ENCODE measurements at places on chromosomes 2 and 18.

- DNase-seq, result no peak
These were observed 116.5 kb upstream of the FOSL2 start for GRCh38 chr2:28276076-28276618.

DNA sequence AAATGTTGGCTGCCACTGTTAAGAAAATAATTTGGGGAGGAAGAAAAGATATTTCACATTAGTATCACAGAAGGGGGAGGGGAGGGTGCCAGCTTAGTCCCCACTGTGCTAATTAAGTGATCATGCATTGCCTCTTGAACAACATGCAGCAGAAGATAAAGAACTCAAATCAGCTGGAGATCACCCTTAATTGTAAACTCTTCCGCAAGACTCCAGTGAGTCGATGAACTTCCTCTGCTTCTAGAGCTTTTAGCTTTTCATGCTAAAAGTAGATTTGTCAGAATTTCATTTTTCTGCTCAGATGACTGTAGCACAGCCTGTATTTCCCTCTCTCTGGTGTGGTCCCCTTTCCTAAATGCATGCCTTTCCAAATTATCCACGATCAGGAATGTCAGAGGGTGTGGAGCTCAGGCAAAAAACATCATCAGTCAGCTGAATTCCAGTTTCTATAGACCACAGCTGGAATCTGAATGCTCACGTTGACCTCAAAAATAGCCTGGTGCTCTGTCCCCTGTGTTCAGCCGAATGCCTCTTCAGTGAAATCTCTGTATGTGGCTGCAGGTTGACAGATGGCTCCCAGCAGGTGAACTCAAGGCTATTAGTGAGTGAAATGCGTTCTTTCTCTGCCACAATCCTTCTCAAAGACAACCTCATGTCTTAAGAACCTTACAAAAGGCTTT is 156.8 kb upstream of the UNC80 start:
- no peak for DNase-seq

GRCh38 chr2:37551783-37552182 is 119.7 kb downstream of the CDC42EP3 start:
- no peak for DNase-seq

DNA sequence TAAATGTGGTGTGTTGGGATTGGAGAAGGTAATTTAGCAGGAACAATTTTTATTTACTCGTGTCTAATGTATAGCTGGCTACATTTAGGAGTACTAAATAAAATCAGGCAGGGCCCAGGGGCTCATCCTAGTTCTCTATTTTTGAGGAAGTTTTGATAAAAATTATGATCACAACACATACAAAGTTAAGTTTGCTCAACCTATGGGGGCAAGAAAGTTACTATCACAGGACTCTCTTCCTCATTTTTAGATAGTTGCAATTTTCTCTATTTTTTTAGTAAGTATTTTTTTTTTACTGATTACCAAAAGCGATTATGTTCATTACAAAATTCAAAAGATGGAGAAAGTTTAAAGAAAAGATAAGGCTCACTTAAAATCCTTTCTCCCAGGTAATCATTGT is 60.0 kb upstream of the RPE start:
- DNase-seq, result no peak

- DNase-seq, result no peak
These were observed 172.9 kb downstream of the CELF4 start for GRCh38 chr18:37392648-37393047.

DNA sequence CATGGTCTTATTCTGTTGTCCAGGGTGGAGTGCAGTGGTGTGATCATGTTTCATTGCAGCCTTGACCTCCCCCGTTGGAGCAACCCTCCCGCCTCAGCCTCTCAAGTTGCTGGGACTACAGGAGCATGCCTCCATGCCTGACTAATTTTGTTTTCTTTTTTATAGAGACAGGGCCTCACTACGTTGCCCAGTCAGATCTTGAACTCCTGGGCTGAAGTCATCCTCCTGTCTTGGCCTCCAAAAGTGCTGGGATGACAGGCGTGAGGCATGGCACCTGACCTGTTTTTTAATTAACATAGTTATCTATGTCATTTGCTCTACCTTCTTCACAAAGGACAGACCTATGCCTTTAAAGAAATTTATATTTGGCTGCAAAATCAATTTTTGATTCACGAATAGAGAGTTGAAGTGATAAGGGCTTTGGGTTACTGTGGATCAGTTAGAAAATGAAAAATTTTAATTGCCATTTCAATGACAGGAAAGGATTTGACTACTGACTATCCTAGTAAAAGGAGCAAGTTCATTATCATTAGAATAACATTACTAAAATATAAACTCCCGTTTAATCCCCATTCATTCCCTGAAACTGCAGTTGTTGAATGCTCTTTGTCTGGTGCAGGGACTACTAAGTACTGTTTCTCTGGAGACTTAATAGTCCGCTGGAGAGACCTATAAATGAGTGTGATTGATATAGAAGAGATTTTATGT is 3.7 kb downstream of the RNF138 start:
- no peak for DNase-seq

- no peak for DNase-seq
These were observed 90.4 kb upstream of the NOSTRIN start for GRCh38 chr2:168712053-168712452.

DNA sequence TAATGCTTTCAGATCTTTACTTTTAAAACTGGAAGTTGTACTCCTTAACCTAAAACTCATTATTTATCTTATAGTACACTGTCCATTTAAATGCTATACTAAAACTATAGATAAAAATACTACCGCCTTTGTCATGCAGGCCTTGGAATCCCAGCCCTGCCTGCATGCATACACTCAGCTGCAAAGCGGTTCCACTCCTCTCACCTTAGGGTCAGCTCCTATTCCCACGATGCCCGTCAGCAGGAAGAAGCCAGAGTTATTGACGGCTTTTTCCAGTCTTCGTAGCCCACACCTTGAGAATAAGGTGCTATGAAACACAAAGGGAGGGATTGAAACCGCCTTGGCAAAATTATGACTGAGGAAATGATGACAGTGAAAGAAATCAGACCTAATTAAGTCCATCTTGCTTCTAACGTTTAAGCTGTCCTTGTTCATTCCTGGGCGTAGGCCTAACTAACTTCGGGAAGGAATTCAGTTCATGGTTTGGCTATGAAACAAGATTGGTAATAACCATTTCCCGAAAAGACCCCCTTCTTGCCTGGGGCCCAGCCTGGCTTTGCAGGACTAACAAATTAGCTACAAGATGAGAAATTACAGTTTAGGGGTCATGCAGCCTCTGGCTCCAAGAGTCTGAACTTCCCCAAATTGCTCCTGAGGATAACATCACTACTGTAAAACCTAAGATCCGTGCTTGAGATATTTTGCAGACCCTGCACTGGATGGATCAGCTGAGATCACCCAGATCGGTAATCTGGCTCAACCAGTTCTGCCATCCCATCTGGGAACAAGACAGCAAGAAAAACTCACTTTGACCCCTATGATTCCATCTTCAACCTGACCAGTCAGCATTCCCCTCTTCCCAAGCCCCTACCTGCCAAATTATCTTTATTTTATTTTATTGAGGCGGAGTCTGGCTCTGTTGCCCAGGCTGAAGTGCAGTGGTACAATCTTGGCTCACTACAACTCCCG is 17.1 kb downstream of the EPB41L5 start:
- DNase-seq, result no peak

DNA sequence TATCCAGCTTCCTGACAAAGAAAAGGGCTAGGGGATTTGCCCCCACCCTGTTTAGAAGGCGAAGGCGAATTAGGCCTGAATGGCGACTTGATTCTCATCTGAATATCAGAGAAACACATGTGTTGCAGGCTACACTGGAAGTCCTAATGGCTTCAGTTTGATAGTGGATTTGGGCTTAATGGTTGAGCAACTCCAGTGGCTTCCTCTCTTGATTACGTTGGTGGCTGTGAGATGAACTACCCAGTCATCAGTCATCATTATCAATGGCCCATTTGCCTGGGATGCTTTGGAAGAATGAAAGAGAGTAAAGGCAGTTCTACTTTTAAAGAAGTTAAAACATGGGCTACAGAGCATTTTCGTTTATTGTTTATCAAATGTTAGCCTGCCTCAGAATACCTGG is 60.9 kb upstream of the IL1R1 start:
- no peak for DNase-seq

- DNase-seq, result no peak
These were observed at the start of gene DYSF for GRCh38 chr2:71453404-71454220. Gene DYSF, plus strand, starts transcription at chr2:71453561.

DNA sequence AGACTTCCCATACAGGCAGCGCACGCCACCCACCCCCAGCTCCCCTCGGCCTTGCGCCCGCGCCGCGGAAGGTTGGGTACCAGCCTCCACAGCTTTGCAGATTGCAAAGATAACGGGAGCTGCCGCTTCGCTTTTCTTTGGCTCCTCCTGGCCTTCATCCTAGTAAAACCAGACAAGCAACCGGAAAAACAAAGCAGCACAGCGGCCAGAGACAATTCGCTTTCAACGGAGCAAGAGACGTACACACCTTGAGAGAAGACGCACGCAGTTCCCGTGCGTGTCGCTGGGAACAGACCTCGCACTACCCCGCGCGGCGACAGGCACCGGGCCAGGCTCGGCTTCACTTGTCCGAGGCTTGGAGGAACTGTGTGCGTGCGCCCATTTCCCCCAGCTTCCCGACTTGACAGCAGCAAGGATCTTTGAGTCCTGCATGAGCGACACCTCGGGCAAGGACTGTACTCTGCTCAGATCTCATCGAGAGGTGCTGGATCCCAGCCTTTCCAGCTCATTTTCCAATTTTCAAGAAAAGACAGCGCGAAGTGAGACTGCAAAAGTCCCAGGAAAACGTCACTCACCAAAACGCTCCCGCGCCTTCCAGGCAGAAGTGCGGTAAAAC is 964 bp downstream of the ZBTB7C start:
- no peak for DNase-seq

DNA sequence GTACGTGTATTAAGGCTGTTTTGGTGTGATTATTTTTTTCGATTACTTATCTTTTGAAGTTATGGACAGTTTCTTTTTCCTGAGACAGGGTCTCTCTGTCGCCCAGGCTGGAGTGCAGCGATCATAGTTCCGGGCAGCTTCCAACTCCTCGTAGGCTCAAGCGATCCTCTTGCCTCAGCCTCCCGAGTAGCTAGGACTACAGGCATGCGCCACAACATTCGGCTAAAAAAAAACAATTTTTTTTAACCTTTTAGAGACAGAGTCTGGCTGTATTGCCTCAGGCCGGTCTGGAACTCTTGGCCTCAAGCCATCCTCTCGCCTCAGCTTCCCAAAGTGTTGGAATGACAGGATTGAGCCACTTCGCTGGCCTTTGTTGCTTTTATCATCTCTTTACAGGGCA is 945 bp downstream of the HAT1 start:
- DNase-seq, result no peak

DNA sequence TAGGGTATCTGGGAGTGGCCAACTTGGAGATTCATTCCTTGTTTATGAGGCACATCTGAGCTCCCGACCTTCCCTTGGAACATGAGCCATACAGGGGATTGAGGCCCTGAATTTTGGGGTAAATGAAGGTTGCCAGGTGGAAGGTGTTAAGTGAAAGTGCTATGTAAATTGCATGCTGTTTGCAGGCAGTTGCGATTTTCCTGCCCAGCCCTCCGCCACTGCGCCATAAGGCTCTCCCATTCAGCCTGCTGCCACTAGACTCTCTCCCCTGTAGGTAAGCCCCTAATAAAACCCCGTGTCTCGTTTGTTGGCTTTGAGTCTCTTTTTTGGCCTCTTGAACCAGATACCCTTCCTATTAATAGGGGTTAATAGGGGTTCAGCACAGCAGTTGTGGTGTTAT is 33.8 kb downstream of the PCARE start:
- DNase-seq, result no peak

GRCh38 chr2:85936421-85937068 is 47.8 kb upstream of the ST3GAL5 start:
- no peak for DNase-seq

- DNase-seq, result no peak
These were observed 45.6 kb downstream of the SS18 start for GRCh38 chr18:26044807-26045206.

Data from SK-N-DZ (cell line).